ENCODE measurements at places on chromosomes 7 and 10. TPM values are rescaled to one million over a fixed set of nuclear protein-coding genes. Genes with fewer than 3 reads are reported as not detected.

Gene KLF14
- total RNA-seq: not detected

Gene GIMAP8
- 0.88 TPM for total RNA-seq

Gene ACSM6
- total RNA-seq: not detected

Gene EBF3
- not detected for total RNA-seq

Gene LBX1
- not detected for total RNA-seq

Gene PARD3
- total RNA-seq: 39.2 TPM

DNA sequence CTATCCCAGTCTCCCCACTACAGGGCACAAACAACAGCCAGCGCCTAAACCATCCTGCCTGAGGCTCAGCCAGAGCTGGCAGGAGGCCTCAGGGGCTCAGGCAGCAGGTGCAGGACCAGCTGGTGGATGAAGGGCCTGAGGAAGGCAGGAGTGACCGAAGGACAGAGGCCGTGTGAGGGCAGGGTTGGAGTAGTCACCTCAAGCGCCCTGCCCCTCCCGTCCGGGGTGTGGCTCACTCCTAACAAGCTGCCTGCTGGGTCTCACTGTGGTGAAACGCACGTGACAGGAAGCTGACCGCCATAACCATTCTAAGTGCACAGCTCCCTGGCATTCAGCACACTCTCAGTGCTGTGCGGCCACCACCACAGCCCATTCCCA, 281.1 kb downstream of the ELFN1 start:
- H3K4me3 ChIP-seq: no peak overlapping the region
- H3K4me1 ChIP-seq: no peaks in the 10 kb centered on the region
- DNase-seq: peak; percentile 69
- no peaks in the 10 kb centered on the region for H3K27me3 ChIP-seq

GRCh38 chr10:62115842-62116241, 152.8 kb downstream of the RTKN2 start:
- H3K4me3 ChIP-seq: no peak overlapping the region
- H3K4me1 ChIP-seq: no peaks in the 10 kb centered on the region
- H3K36me3 ChIP-seq: no peaks in the 10 kb centered on the region
- DNase-seq: no peak

GRCh38 chr7:67564959-67565358, 568.3 kb downstream of the TYW1 start:
- no peaks in the 10 kb centered on the region for H3K4me1 ChIP-seq
- no peaks in the 10 kb centered on the region for H3K36me3 ChIP-seq
- DNase-seq: no peak
- H3K4me3 ChIP-seq: no peak overlapping the region

GRCh38 chr10:88983206-88983605, 7.4 kb upstream of the FAS start:
- H3K27ac ChIP-seq: peak overlapping the region; percentile 32
- H3K4me1 ChIP-seq: peaks cover 3% of the 10 kb centered on the region
- no peaks in the 10 kb centered on the region for H3K27me3 ChIP-seq

DNA sequence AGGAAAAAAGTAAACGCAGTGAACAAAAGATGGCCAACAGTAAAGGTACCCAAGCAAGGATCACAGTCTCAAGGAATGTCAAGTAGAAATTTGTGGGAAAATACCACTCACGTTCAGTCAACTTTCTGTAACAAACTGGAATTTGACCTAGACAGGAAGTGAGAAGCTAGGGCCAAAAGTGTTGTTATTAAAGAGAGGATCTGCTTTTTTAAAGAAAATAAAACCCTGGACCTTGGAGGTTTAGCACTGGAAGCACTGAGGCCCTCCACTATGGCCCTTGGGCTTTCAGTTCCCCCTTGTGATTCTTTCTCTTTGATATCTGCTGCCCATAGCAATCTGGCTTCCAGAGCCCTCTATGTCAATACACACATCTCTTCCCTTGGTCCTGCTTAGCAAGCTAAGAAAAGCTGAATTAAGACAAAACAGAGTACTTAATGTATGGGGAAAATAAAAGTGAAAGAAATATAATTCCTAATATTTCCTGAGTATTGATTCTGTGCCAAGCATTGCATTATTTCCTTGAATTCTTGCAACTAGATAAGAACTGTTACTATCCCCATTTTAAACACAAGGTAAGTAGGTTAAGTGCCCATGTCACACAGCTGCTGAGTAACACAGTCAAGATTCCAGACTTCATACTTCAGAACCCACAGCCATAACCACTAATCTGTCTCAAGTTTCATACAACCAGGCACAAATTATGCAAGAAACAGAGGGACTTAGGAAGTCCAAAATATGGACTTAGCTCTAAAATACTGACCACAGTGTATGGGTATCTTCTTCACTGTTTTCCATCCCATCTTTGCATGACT, 2.6 kb upstream of the ZNF438 start:
- no peak overlapping the region for H3K4me3 ChIP-seq
- H3K4me1 ChIP-seq: no peaks in the 10 kb centered on the region
- DNase-seq: no peak
- no peaks in the 10 kb centered on the region for H3K27me3 ChIP-seq
- H3K36me3 ChIP-seq: no peaks in the 10 kb centered on the region

DNA sequence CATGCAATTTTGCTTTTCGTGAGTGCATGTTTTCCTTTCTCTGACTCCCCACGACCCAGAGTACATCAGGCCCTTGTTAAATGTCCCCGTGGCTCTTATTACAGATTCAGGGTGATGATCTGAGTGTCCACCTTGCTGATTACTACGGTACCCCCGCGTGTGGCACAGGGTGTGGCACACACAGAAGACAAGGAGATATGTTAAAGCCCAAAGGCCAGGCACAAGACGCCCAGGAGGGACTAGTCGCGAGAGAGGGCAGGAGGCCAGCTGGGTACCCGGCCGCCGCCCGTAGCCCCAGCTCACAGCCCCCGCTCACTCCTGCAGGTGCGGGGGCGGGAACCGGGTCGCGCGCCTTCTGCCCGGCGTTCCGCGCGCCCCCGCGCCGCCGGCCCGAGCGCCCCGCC, 281 bp upstream of the EXOC6 start:
- no peaks in the 10 kb centered on the region for H3K36me3 ChIP-seq
- DNase-seq: no peak
- no peaks in the 10 kb centered on the region for H3K27me3 ChIP-seq

DNA sequence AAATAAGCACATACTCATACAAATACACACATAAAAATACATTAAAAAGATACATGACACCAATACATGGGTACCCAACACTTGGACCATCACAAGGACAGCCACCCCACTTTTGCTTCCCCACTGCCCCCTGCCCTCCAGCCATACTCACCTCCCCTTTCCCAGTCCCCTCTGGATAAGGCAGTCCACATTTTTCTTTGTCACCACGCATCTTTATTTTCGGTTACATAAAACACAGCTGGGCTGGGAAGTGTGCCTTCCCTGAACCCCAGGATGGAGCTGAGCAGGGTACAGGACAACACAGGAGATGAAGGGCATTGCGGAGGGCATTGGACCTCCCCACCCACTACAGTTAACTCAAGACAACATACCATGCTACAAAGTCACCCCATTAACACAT, 1.1 kb upstream of the HOXA3 start:
- H3K4me3 ChIP-seq: no peak overlapping the region
- peak; percentile 43 for DNase-seq
- H3K27me3 ChIP-seq: no peaks in the 10 kb centered on the region
- peaks cover 25% of the 10 kb centered on the region for H3K4me1 ChIP-seq

- H3K4me1 ChIP-seq: no peaks in the 10 kb centered on the region
- no peak overlapping the region for H3K27ac ChIP-seq
- H3K27me3 ChIP-seq: no peaks in the 10 kb centered on the region
- H3K36me3 ChIP-seq: no peaks in the 10 kb centered on the region
- no peak overlapping the region for H3K4me3 ChIP-seq
These were observed 133.3 kb downstream of the MPP7 start for GRCh38 chr10:28169525-28169924.
